Thyroid gland (tissue), 4 donors: ENCODE measurements at places on chromosomes 4 and X. TPM values are rescaled to one million over a fixed set of nuclear protein-coding genes. Genes with fewer than 3 reads are reported as not detected.

The ELOVL6 gene
- total RNA-seq = 2.1 TPM

The PAGE5 gene
- not detected for total RNA-seq

The ATP5ME gene
- total RNA-seq = 144 TPM

The ITGB1BP2 gene
- 1.0 TPM for total RNA-seq

The KIT gene
- total RNA-seq = 61.8 TPM

The TMPRSS11E gene
- total RNA-seq = 0.24 TPM

The BEND2 gene
- 0.13 TPM for total RNA-seq
